ENCODE measurements at places on chromosomes 11 and 22. TPM values are rescaled to one million over a fixed set of nuclear protein-coding genes. Genes with fewer than 3 reads are reported as not detected.

DNA sequence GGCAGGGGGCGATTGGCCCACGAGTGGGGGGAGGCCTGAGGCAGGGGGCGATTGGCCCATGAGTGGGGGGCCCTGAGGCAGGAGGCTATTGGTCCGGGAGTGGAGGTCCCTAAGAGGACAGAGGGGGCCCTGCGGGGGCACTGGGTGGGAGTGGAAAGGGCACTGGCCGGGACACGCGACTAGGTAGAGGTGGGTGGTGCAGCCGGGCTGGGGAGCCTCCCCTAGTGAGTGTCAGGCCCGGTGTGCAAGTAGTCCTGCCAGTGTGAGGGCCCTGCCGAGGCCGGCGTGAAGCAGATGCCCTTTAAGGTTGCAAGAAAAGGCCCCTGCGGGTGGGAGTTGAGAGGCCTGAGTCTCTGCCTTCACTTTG is 909 bp upstream of the BRD1 start:
- no peak for DNase-seq

GRCh38 chr11:93396316-93396715 is 65.8 kb downstream of the DEUP1 start:
- DNase-seq: no peak

The SYT8 gene
- total RNA-seq: 1.2 TPM

The C11orf52 gene
- 1.5 TPM for total RNA-seq

The CD248 gene
- 45.2 TPM for total RNA-seq
